ENCODE measurements at places on chromosomes 2 and 18. TPM values are rescaled to one million over a fixed set of nuclear protein-coding genes. Genes with fewer than 3 reads are reported as not detected.

CNTNAP5 gene
- not detected for total RNA-seq

CDH20 gene
- total RNA-seq = 0.21 TPM

AGXT gene
- not detected for total RNA-seq

CCDC150 gene
- 28.0 TPM for total RNA-seq

GRCh38 chr2:99998651-99999320, 143.6 kb downstream of the AFF3 start:
- no peaks in the 10 kb centered on the region for H3K36me3 ChIP-seq
- H3K27me3 ChIP-seq = peaks cover 37% of the 10 kb centered on the region
- no peaks in the 10 kb centered on the region for H3K4me1 ChIP-seq
- H3K4me3 ChIP-seq = no peak overlapping the region

ACMSD gene
- total RNA-seq = not detected

ALK gene
- total RNA-seq = 14.7 TPM

MERTK gene
- total RNA-seq = 18.4 TPM

GRCh38 chr18:45481821-45482220, 133.5 kb upstream of the SLC14A2 start:
- H3K27me3 ChIP-seq = peaks cover 54% of the 10 kb centered on the region
- H3K27ac ChIP-seq = no peak overlapping the region
- H3K36me3 ChIP-seq = no peaks in the 10 kb centered on the region

DNAJC5G gene
- 2.4 TPM for total RNA-seq

GRCh38 chr2:127634626-127635379, 11.2 kb upstream of the GPR17 start:
- H3K4me1 ChIP-seq = peaks cover 15% of the 10 kb centered on the region
- DNase-seq = no peak
- H3K27ac ChIP-seq = no peak overlapping the region
- no peak overlapping the region for H3K4me3 ChIP-seq

DNA sequence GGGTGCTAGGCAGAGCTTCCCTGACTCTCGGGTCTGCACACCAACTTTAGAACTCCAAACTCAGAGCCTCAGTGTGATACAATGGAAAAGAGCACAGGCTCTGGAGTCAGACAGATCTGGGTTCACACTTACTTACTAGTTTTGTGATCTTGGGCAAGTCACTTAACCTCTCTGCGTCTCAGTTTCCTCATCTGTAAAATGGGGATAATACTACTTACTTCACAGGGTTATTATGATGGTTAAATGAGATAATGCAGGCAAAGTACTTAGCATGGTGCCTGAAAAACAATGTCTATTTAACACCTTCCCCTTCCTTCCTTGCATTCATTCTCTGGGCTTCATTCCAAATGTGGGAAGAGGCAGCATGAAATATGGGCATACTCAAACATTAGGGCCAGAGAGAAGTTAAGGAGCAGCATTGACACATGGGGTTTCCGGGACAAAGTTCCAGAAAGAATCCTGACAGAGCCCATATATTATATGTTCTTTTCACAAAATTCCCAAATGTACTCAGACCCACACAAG, 13.3 kb downstream of the DNAJC27 start:
- no peak overlapping the region for H3K27ac ChIP-seq
- no peak overlapping the region for H3K4me3 ChIP-seq
- H3K27me3 ChIP-seq = no peaks in the 10 kb centered on the region
- DNase-seq = no peak
- peaks cover 35% of the 10 kb centered on the region for H3K36me3 ChIP-seq

- peaks cover 8% of the 10 kb centered on the region for H3K27me3 ChIP-seq
- H3K4me3 ChIP-seq = no peak overlapping the region
- no peak for DNase-seq
- no peaks in the 10 kb centered on the region for H3K36me3 ChIP-seq
- H3K4me1 ChIP-seq = no peaks in the 10 kb centered on the region
These were observed 40.3 kb upstream of the TEX51 start for GRCh38 chr2:126858436-126858835.

MLPH gene
- 0.26 TPM for total RNA-seq

MOGAT1 gene
- total RNA-seq = not detected

CD8A gene
- total RNA-seq = not detected

GRCh38 chr2:221443645-221444044, 128.5 kb downstream of the EPHA4 start:
- no peak overlapping the region for H3K4me3 ChIP-seq
- peaks cover 5% of the 10 kb centered on the region for H3K4me1 ChIP-seq
- no peak overlapping the region for H3K27ac ChIP-seq
- no peak for DNase-seq

PDE1A gene
- 3.1 TPM for total RNA-seq

- no peaks in the 10 kb centered on the region for H3K27me3 ChIP-seq
- no peak for DNase-seq
- no peak overlapping the region for H3K4me3 ChIP-seq
- no peak overlapping the region for H3K27ac ChIP-seq
- no peaks in the 10 kb centered on the region for H3K36me3 ChIP-seq
- peaks cover 4% of the 10 kb centered on the region for H3K4me1 ChIP-seq
These were observed 129.5 kb downstream of the ZNF516 start for GRCh38 chr18:76365561-76365960.

GRCh38 chr2:178380763-178381162, 70.2 kb downstream of the PRKRA start:
- H3K4me1 ChIP-seq = no peaks in the 10 kb centered on the region
- no peak overlapping the region for H3K4me3 ChIP-seq
- no peak for DNase-seq
- H3K36me3 ChIP-seq = peaks cover 12% of the 10 kb centered on the region
